Activated CD4-positive, alpha-beta memory T cell treated with anti-CD3 and anti-CD28 coated beads for 36 hours (primary cell): ENCODE measurements at places on chromosomes 3 and 15. TPM values are rescaled to one million over a fixed set of nuclear protein-coding genes. Genes with fewer than 3 reads are reported as not detected.

- no peak overlapping the region for H3K4me3 ChIP-seq
- H3K27me3 ChIP-seq = peaks cover 14% of the 10 kb centered on the region
- H3K4me1 ChIP-seq = no peaks in the 10 kb centered on the region
- no peak for DNase-seq
- no peaks in the 10 kb centered on the region for H3K36me3 ChIP-seq
Measured at GRCh38 chr3:123365450-123366143, 83.3 kb downstream of the ADCY5 start.

DNA sequence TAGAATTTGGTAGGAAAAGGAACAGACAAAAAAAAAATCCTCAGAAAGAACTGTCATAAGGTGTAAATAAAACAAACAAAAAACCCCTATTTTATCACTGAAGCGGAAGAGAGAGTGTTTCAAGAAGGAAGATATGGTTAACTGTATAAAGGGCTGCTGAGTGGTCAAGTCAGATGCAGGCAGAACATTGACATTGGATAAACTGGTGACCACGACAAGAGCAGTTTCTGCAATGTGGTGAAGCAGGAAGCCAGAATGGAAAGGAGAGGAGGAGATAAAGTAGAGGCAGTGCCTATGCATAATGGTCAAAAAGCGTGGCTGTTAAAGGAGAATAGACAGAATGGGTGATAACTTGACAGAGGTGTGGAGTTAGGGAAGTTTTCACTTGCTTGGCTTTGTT lies 75.3 kb downstream of the CYP19A1 start:
- no peak overlapping the region for H3K4me3 ChIP-seq
- peaks cover 20% of the 10 kb centered on the region for H3K27me3 ChIP-seq
- no peaks in the 10 kb centered on the region for H3K36me3 ChIP-seq
- no peak overlapping the region for H3K27ac ChIP-seq

- no peaks in the 10 kb centered on the region for H3K27me3 ChIP-seq
- no peak overlapping the region for H3K27ac ChIP-seq
- H3K36me3 ChIP-seq = peaks cover 14% of the 10 kb centered on the region
- peaks cover 5% of the 10 kb centered on the region for H3K4me1 ChIP-seq
- DNase-seq = no peak
Measured at GRCh38 chr3:122636697-122637096, 43.9 kb upstream of the PARP14 start.

DNA sequence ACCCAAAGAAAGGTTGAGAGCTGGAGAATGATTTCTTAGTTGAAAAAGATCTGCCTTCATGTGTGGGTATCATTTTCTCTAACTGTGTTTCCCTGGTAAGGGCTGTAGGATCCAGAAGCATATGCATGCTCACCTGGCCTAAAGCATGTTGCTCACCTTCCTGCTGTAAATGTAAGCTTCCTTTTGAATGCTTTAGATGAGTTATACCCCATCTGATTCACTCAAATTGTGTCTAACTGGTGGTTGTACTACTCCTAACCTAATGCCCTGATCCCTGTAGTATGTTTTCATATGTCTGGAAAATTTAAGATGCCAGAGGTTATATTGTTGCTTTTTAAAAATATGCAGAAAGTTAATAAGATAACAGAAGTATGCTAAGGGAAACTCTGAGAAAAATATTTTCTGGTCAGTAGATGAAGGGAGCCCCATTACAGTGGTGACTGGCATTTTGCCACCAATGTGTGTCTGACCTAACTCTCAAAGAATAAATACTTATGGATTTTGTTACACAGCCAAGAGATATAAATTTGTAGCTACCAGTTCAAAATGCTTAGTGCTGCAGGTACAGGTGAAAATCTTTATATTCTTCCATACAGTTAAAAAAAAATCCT lies 7.7 kb downstream of the FILIP1L start:
- H3K27ac ChIP-seq = no peak overlapping the region
- DNase-seq = no peak
- no peaks in the 10 kb centered on the region for H3K27me3 ChIP-seq
- no peak overlapping the region for H3K4me3 ChIP-seq

DNA sequence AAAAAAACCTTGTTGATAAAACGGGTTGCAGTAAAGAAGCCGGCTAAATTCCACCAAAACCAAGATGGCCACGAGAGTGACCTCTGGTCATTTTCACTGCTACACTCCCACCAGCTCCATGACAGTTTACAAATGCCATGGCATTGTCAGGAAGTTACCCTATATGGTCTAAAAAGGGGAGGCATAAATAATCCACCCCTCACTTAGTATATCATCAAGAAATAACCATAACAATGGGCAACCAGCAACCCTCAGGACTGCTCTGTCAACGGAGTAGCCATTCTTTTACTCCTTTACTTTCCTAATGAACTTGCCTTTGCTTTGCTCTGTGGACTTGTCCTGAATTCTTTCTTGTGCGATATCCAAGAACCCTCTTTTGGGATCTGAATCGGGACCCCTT lies 14.4 kb upstream of the CDC25A start:
- H3K4me1 ChIP-seq = no peaks in the 10 kb centered on the region
- H3K27ac ChIP-seq = no peak overlapping the region
- H3K36me3 ChIP-seq = no peaks in the 10 kb centered on the region
- no peak for DNase-seq

GRCh38 chr3:159643406-159643805 lies 345.2 kb upstream of the IL12A start:
- H3K36me3 ChIP-seq = no peaks in the 10 kb centered on the region
- H3K27ac ChIP-seq = no peak overlapping the region
- H3K4me1 ChIP-seq = no peaks in the 10 kb centered on the region
- H3K4me3 ChIP-seq = no peak overlapping the region
- DNase-seq = no peak

DNA sequence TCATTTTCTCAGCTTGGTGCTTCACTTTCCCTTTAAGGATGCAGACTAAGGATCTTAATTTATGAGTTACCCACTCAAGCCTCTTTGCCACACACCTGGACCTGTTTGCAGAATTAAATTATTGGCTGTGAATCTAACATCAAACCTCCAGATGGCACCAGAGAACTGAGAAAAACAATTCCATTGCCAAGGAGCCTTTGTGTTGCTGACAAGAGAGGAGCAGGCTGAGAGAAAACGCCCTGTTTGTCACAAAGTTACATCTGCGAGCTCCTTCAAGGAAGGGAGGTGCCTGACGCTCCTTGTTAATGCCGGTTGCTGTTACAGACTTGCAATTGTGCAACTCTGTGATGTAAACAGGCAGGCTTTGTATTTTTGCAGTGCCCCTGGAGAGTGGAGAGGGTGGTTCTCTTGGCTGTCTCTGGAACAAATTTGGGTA lies 36.3 kb upstream of the TMC3 start:
- H3K4me1 ChIP-seq = peaks cover 9% of the 10 kb centered on the region
- H3K27ac ChIP-seq = no peak overlapping the region
- peaks cover 20% of the 10 kb centered on the region for H3K27me3 ChIP-seq
- no peaks in the 10 kb centered on the region for H3K36me3 ChIP-seq
- no peak overlapping the region for H3K4me3 ChIP-seq

GRCh38 chr15:67824197-67824968 lies 926 bp upstream of the SKOR1 start:
- H3K27me3 ChIP-seq = peaks cover 71% of the 10 kb centered on the region
- peak overlapping the region; percentile 63 for H3K4me3 ChIP-seq
- peaks cover 44% of the 10 kb centered on the region for H3K4me1 ChIP-seq
- no peak for DNase-seq
- H3K27ac ChIP-seq = no peak overlapping the region
- H3K36me3 ChIP-seq = peaks cover 2% of the 10 kb centered on the region

DNA sequence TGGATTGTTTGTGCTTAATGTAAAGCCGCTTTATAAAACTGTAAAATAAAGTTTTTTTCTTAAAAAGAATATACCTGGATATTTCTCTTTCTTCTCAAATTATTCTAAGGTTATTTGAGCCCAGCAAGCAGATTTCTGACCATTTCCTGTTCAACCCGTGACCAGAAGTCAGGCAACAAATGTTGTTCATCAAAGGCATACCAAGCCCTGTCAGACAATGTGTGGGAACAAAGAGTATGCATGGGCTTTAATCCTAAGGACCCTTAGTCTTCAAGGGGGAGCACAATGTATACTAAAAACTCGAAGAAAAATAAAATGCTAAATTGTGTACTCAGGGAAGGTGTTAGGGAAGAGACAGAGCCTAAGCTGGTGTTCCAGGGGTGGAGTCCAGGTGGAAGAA lies 26.6 kb upstream of the PAQR5 start:
- DNase-seq = no peak
- H3K36me3 ChIP-seq = no peaks in the 10 kb centered on the region
- peaks cover 1% of the 10 kb centered on the region for H3K27me3 ChIP-seq
- H3K4me1 ChIP-seq = no peaks in the 10 kb centered on the region
- no peak overlapping the region for H3K27ac ChIP-seq
- no peak overlapping the region for H3K4me3 ChIP-seq

DNA sequence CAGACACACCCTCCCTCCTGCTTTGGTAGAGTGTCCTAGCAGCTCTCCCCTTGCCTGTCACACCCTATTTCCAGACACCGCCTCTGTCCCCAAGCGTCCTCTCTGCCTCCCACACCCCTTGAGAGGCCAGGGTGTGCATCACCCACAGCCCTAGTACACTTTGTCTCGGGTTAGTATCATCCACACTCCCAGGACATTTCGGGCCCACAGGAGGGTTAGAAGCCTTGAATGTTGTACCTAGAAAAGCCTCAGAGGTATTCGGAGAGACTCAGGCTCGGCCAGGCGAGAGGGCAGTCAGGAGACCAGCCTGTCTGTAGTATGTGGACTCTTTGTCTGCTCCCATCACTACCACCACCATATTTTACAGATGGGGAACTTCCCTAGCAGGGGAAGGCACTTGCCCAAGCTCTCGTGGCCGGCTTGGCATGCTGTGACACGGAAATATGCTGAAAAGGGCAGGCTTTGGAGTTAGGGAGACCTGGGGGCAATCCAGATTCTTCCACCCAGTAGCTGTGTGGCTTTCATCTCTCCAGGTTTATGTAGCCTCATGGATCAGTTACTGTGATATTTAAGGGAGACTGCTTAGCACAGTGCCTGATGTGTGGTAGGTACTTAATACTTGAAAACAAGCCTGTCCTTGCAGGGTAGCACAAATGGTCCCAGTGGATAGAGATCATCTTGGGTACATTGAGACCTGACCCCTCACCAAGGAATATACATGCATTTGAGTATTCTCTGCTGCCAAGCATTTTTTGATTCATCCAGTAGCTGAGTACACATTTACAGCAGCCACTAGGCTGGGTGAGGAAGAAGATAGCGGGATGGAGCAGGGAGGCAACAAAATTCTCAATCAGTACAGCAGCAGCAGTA lies 1.4 kb downstream of the TMEM43 start:
- no peaks in the 10 kb centered on the region for H3K27me3 ChIP-seq
- H3K4me3 ChIP-seq = peak overlapping the region; percentile 85
- peaks cover 37% of the 10 kb centered on the region for H3K36me3 ChIP-seq
- H3K27ac ChIP-seq = peak overlapping the region; percentile 86
- H3K4me1 ChIP-seq = peaks cover 51% of the 10 kb centered on the region
- no peak for DNase-seq

DNA sequence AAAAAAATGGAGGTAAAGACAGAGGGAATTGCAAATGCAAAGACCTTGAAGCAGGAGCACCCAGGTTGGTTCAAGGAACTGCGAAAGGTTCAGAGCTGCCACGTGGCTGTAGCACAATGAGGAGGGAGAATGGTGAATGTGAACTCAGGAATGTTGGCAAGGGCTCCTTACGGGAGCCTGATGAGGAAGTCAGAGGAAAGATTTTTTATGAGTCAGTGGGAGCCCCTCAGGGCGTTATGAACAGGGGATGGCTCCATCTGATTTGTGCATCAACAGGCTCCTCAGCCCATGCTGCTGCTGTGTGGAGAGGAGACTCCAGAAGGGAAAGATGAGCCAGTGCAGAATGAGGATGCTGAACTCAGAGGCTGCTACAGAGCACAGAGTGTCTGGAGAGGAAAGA lies 194.4 kb downstream of the ARRDC4 start:
- H3K4me3 ChIP-seq = no peak overlapping the region
- H3K4me1 ChIP-seq = peaks cover 1% of the 10 kb centered on the region
- H3K27me3 ChIP-seq = no peaks in the 10 kb centered on the region
- no peak overlapping the region for H3K27ac ChIP-seq
- DNase-seq = no peak
- H3K36me3 ChIP-seq = no peaks in the 10 kb centered on the region

DNA sequence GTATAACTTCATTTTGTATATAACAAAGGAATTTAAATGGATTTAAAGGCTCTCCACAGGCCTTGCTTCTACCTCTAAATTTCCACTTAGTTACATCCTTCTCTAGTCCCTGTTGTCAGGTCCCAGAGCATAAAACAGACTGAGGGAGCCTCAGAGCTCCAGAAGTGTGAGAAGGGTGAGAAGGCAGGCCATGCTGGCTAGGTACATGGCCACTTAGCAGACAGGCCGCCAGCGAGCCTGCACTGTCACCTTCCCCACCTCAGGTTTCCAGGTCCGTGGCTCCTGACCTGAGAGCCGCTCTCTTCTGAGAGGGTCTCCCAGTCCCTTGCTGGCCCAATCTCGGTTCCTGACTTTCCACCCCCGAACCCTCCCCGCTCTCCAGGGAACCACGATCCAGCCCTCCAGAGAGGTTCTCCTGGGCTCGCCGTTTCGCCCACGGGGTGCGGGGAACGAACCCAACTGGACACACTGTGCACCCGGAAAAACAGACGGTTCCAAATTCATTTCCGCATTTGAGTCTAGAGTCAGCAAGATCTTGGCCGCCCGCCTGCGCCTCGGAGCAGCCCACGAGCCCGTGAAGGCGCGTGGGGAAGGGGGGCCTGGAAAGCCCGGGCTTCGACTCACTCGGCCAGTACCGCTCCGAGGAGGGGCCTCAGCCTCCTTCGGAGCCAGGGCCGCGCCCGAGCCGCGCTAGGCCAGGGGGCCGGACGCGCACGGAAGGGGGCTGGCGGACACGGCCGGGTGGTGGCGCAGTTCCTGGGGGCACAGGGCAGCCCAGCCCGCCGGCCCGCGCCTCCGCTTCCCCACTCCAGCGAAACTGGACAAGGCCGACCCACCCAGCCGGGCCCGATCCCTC lies 16.7 kb upstream of the SOX2 start:
- H3K4me3 ChIP-seq = no peak overlapping the region
- peaks cover 3% of the 10 kb centered on the region for H3K36me3 ChIP-seq
- no peak for DNase-seq
- peaks cover 48% of the 10 kb centered on the region for H3K27me3 ChIP-seq
- H3K4me1 ChIP-seq = peaks cover 13% of the 10 kb centered on the region
- no peak overlapping the region for H3K27ac ChIP-seq

Gene FGF12
- total RNA-seq = not detected

Gene CELSR3
- total RNA-seq = 7.5 TPM

Gene CAMP
- total RNA-seq = not detected

Gene C3orf20
- 0.07 TPM for total RNA-seq

Gene RHCG
- not detected for total RNA-seq
